Suppressor macrophage (primary cell): ENCODE measurements at places on chromosomes 4 and X.

- DNase-seq, result peak; percentile 34
Measured at GRCh38 chrX:103941201-103941975, 21.0 kb upstream of the TMSB15B start.

GRCh38 chrX:79182616-79183015 is 38.1 kb downstream of the GPR174 start:
- DNase-seq, result no peak

DNA sequence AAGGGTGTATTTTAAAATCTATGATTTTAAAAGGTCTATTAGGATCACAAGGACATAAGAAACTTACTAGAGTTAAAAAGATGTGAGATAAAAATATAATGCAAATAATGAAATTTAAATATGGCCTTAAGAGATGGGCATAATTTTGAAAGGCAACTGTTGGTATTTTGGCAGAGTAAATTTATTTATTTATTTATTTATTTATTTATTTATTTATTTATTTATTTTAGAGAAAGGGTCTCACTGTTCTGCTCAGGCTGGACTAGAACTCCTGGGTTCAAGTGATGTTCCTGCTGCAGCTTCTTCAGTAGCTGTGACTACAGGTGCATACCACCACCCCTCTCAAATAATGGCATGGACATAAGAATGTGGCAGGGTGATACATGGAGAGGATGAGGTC is 932.1 kb upstream of the LCORL start:
- DNase-seq, result no peak

DNA sequence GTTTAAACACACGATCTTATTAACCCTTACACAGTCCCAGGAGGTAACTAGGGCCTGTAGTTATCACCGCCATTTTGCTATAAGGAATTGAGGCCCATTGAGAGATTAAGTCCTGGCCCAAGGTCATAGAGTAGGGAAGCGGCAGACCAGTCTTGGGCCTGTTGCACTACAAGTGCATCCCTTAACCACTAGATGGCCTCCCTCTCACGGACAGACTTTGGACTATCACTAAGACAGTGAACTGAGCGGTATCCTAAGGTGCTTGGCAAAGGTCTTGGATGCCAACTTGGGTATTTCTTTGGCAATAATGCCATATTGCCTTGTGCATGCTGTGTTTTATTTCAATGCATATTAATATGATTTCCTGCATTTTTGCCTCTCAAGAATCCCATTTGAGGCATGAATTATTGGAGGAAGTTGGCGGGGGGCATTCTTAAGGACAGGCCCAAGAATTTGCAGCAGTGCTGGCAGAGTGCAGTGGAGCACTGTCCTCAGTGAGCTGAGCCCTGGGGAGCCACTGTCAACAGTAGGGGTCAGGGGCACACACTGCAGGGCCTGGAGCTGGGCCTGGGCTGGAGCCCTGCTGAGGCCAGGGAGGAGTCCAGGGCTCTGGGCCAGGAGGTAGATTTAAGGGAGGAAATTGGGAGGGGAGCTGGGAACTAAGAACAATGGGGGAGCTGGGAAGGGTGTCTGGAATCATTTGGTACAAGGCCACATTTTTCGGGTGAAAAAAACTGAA is 147.4 kb downstream of the SMIM20 start:
- DNase-seq, result peak; percentile 74

GRCh38 chr4:3605491-3605890 is 73.3 kb upstream of the LRPAP1 start:
- no peak for DNase-seq
